ENCODE measurements at places on chromosomes 7 and 10. TPM values are rescaled to one million over a fixed set of nuclear protein-coding genes. Genes with fewer than 3 reads are reported as not detected.

DNA sequence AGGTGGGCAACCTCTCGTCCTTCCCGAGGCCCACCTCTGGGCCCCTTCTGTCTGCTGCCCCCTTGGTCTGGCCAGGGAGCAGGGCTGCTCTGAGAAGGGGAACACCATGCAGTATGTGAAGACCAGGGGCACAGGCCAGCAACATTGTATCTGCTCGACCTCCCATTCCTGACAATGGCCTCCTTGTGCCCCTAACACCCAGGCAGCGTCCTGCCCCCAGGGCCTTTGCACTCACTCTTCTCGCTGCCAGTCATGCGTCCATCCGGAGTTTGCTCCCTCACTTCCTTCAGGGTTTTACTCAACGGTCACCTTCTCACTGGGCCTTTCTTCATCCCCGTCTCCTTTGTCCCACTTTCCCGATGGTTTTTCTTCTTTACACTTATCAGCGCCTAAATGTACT lies 232.9 kb upstream of the GRB10 start:
- no peak for DNase-seq

GRCh38 chr10:91194497-91195179 lies 25.8 kb upstream of the PCGF5 start:
- DNase-seq = no peak

GRCh38 chr10:128848810-128849209 lies 618.2 kb upstream of the MGMT start:
- DNase-seq = no peak

Gene OR6B1
- total RNA-seq = not detected
